ENCODE measurements at places on chromosomes 2 and 18. TPM values are rescaled to one million over a fixed set of nuclear protein-coding genes. Genes with fewer than 3 reads are reported as not detected.
A peak's percentile ranks its signal among the peaks of the same experiment; 100 is the strongest.

Gene CHCHD5
- 52.5 TPM for total RNA-seq

Gene MREG
- total RNA-seq = 19.8 TPM

DNA sequence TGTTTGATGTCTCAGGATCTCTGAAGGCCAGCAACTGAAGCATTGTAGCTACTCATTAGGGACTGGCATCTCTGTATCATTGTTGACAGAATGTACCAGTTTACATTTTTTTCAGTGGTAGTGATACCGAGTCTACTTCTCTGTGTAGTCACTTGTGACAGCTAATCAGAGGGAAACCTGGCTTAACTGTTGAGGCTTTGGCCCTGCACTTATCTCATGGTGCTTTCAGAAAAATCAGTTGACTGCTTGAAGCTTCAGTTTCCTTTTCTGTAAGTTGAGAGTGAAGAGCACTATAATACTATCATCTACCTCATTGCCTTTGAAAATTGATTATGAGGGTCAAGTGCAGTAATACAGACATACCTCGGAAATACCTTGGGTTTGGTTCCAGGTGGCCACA is 90.0 kb downstream of the COMMD1 start:
- no peak for DNase-seq

DNA sequence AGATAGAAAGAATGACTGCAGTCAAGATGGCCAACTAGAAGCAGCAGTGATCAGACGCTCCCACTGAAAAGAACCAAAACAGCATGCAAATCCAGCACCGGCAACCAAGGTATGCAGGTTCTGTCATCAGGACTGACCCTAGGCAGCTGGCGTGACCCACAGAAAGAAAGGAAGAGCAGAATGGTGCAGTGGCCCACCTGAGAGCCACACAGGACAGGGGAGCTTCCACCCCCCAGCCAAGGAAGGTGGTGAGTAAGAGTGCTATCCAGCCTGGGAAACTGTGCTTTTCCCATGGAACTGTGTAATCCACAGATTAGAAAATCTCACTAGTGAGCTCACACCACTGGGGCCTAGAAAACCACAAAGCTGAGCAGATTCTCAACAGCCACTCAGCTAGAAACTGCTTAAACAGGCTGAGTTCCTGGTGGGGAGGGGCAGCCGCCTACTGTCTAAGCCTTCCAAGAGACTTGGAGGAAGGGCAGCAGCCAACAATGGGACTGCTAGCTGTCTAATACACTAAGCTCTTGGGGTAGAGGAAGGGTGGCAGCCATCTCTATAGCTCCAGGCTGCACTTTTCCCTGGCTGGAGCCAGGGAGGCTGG is 127.9 kb downstream of the EVA1A start:
- peak; percentile 37 for DNase-seq
